ENCODE measurements at places on chromosomes 5 and 9.

- DNase-seq, result no peak
Measured at GRCh38 chr5:77218263-77218662, 7.8 kb downstream of the PDE8B start.

- DNase-seq, result no peak
Measured at GRCh38 chr5:173454361-173454735, 126.1 kb upstream of the STC2 start.

DNA sequence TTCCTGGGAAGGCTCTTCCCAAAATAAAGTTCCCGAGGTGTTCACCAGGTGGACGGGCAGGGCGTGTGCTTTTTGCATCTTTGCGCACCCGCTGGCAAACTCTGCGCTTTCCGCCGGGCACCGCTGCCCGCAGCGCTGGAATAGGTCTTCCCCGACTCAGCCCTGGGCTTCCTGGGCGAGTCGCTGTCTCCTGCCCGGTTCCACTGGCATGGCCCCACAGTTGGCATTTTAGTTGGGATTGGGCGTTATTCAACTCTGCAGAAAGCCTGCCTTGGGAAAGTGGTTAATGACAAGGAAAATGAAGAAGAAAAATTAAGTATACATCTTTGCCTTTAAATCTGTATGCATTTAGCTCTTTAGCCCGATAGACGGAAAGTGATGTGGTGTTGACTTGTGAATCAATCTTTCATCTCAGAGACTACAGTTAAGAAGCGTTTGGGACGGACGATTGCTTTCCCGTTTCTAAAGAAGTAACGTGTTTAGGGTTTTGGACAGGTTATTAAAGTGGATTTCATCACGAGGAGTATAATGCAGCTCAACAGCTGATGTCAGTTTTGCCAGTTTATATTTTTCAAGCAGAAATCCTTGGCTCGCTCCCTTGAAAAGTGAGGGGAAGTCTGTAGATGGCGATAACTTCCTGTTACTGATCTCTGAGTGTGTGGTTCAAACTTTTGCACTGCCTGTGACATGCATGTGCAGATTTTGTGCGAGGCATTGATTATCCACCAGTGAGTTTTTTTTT, 946 bp downstream of the ADCY2 start:
- DNase-seq, result no peak

- DNase-seq, result no peak
Measured at GRCh38 chr5:180790020-180790419, 12.6 kb downstream of the MGAT1 start.

Data from stimulated activated CD4-positive, alpha-beta T cell treated with anti-CD3 and anti-CD28 coated beads, Interleukin-1b, Interleukin-23, amount 100 ng/mL, for 4 hours (primary cell).